Activated CD4-positive, CD25-positive, alpha-beta regulatory T cell treated with anti-CD3 and anti-CD28 coated beads, Interleukin-2, amount 50 U/mL, for 24 hours (primary cell): ENCODE measurements at places on chromosomes 1 and 21.

DNA sequence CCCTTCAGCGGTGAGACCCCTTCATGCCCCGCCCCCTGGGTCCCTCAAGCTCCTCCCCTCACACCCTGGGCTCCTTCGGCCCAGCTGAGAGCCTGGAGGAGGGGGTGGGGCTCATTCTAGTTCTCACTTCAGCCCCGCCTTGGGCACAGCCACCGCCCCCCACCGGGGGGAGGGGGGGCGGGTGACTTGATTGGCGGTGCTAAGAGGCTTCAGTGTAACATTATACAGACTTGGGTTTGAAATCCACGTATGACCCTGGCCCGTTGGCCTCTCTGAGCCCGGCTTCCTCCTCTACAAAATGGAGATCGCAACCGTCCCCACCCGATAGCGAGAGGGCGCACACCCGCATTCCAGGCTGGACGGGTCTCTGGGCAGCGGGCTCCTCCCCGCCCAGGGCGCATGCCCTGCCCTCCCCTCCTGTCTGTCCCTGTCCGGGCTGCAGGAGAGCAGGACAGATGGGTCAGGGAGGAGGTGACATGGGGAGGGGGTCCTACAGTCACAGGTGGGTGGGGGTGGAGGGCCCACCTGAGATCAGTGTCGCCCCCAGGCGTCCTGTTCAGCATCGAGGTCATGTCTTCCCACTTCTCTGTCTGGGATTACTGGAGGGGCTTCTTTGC is 5.1 kb downstream of the CLCNKB start:
- ATAC-seq = peak; percentile 29

GRCh38 chr1:150386592-150386991 is 22.6 kb downstream of the RPRD2 start:
- no peak for ATAC-seq

GRCh38 chr1:9684801-9685200 is 33.3 kb downstream of the PIK3CD start:
- ATAC-seq = no peak

DNA sequence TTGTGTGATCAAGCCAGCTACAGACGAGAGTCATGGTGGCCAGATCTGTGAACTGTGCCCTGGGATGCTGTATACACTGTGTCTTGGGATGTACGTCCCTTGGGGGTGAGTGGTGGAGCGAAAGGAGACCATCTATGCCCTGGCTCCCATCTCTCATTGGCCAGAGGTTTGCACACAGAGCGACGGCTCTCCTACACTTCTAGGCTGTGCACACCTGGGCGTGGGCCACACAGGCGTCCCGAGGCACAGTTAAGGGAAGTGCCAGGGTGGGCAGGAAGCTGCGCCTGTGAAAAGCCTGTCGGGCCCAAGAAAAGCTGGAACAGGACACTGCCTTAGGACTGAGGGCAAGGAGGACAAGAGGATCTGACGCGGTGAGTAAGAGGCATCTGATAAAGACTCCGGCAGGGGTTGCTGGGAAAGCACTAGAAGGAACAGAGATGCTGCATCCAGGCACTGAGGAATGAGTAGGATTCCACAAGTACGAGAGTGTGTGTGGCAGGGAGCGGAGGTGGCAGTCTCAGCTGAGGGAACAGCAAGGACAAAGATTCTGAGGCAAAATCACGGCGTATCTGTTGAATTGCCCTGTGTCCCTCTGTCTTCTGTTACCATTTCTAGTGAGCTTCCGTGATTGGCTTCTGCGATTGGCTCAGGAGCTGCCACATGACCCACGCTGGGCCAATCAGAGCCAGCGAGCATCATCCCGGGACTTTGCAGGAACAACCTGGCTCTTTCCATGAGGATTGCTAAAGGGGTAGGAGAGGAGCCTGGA is 67.9 kb upstream of the ZBTB40 start:
- ATAC-seq = no peak

DNA sequence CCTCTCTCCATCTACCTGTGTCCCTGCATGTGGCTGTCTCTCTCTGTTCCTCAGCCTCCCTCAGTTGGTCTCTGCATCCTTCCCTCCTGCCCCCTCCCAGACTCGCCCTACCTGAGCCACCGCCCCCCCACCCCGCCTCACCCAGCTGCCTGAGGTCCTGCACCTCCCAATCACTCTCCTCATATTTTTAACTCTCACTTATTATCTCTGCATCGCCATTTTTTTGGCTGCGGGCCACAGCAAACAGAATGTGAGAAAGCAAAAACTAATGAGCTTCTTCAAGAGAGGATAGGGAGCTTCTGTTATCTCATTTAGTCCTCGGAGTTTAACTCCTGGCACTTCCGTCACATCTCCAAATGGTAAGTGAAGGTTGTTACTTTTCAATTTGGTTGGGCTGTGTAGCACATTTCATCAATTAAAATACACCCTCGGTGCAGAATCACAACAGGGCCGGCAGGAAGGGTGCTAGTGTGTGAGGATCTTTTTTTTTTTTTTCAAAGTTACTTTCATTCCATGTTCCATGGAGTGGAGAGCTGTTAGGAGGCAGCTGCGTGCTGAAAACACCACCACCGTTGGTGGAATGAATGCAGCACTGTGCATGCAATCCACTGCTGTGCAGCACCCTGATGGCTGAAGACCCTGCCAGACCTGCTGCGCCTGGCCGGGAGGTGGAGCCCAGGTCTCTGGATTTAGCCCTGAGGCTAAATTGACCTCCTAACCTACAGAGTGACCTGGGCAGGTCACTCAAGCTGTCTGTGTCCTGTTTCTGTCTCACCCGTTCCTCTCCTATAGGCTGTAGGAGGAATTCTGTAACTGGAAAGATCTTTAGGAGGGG is 157.2 kb upstream of the NFIA start:
- ATAC-seq = no peak

GRCh38 chr1:160704250-160704649 is 7.4 kb downstream of the CD48 start:
- no peak for ATAC-seq

- no peak for ATAC-seq
Measured at GRCh38 chr1:47709019-47709871, 271.4 kb downstream of the FOXD2 start.

GRCh38 chr1:24362982-24363614 is 43.9 kb downstream of the GRHL3 start:
- no peak for ATAC-seq

DNA sequence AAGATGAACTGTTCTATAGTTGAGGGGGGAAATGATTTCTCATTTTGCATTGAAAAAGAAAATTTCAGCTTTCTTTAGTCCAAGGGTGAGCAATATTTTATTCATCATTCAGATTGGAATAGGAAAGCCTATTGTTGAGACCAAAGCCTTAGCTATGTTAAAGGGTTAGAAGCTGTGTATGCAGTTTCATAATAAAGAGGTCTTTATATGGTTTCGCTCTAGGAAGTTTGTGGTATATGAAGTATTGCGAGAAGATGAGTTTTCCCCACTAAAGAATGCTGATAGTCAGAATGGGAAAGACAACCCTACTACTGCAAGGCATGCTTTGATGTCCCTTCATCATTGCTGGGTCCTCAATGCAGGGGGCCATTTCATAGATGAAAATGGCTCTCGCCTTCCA is 28.6 kb downstream of the UAP1 start:
- no peak for ATAC-seq

DNA sequence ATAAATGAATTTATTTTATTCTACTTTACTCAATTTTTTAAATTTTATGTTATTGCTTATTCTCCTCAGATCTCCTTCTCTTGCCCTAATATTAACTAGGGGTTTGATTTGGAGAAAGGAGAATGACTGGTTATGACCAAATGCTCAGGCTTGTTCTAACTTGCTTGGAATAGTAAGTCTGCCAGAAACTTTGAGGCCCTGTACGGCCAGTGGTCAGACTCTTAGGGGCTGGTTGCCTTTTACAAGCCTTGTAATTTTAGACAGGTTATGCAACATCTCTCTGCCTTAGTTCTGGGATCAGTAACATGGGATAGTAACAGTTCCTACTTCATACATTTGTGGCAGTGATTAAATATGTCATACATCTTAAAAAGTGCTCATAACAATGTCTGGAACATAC is 279.5 kb downstream of the DUSP10 start:
- ATAC-seq = no peak

DNA sequence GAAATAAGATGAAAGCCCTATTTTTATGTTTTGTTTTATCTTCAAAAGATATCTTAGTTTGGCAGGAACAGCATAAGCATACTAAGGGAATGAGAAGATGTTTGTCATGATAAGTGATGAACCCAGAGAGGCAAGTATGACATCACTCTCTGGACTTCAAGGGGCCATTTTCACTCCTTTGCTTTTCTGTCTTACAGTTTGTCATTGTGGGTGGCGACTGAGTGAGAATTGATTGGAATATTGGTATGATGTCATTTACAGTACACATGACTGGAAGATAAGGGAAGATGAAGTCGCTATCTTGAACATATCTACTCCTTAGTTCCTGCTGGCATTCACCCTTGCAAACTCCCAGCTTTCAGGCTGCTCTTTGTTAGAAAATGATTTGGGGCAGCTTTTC is 258.1 kb upstream of the RAB4A start:
- ATAC-seq = no peak

DNA sequence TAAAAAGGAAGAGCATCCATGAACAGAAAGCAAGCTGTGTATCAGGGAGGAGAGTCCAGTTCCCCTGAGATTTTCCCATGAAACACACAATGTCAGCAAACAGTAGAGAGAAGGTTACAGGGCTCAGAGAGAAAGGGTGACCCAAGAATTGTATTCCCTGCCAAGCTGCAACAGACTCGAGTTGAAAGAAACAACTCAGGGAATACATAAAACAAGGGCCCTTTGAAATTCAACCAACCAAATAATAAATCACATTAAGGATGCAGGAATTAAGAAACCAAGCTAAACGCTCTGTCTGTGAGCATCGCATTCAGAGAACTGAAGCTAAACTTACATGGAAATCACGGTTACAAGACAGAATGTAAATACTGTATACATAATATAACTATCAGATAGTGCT is 20.2 kb downstream of the S100A16 start:
- ATAC-seq = no peak

- no peak for ATAC-seq
Measured at GRCh38 chr1:29471487-29472313, 235.4 kb downstream of the PTPRU start.

DNA sequence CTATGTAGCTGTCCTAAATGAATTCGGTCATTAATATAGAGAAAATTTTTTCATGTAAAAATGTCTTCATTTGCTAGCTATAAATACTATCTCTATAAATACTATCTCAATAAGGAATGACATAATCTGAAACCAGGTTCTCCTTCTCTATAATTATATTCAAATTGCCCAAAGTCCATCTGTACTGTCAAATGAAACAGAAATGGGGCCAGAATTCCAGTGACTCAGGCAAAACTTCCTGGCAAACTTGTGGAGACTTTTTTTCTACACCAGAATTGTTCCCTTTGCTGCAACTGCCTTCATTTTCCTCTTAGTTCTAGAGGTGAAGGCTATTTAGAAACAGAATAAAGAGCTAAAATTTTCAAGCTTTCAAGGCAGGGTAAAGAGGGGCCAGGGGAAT is 152.5 kb downstream of the KCNH1 start:
- no peak for ATAC-seq

GRCh38 chr1:207954104-207954503 is 43.2 kb upstream of the CD34 start:
- ATAC-seq = no peak

DNA sequence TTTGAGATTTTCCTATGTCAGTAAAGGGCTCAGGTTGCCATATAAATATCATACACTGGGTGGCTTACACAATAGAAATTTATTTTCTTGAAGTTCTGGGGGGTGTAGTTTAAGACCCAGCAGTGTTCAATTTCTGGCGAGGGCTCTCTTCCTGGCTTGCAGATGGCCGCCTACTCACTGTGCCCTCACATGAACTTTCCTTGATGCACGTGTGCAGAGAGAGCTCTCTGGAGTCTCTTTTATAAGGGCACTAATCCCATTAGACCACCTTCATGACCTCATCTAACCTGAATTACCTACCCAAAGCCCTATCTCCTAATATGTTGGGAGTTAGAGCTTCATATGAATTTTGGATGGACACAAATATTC is 21.1 kb downstream of the TMEM51 start:
- no peak for ATAC-seq

GRCh38 chr1:182260516-182260915 is 131.1 kb downstream of the GLUL start:
- ATAC-seq = no peak

DNA sequence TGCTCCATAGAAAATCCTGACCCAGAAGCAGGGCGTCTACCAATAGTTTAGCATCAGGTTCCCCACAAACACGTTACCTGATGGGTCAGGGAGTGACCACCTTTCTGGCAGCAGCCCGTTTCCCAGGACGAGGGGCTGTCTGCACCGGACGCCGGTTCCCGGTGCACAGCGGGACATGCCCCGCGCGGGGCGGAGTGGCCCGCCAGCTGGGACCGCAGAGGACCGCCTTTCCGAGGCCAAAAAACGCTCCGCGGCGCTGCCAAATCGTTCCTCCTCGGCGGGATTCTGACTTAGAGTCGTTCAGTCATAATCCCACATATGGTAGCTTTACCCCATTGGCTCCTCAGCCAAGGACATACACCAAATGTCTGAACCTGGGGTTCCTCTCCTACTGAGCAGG is 126.1 kb downstream of the LIPI start:
- no peak for ATAC-seq

- no peak for ATAC-seq
Measured at GRCh38 chr1:91821126-91821868, 64.7 kb downstream of the TGFBR3 start.

- no peak for ATAC-seq
Measured at GRCh38 chr1:158124034-158124433, 56.7 kb upstream of the CD1D start.

- ATAC-seq = no peak
Measured at GRCh38 chr1:38418195-38419030, 371.8 kb upstream of the POU3F1 start.

DNA sequence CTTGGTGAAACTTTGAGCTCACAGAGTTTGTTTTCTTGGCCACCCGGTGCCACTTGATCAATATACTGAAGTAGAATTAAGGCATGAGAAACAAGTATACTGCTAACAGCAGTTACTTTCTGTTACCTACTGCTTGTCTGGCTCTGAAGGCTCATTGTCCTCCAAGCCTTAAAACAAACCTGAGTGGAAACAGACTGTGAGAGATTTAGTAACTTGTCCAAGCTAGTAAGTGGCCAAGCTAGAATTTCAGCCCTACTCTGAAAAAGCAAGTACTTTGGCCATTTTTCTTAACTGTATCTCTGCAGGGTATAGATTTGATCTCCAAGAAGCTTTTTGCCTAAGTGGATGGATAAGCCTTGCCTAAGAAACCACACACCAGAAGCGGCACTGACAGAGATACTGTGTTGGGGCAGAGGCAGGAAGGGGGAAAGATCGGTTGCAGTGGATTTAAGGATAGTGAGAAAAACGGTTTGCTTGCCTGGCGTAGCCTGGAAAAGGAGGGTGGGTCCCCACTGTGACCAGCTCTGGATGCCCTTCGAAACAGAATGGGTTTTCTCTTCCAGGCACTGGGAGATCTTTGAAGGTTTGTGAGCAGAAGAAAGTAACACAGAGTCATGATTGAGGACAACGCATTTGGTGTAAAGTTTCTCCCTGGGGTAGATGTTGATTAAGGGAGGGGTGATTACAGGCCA is 2.1 kb upstream of the MACO1 start:
- ATAC-seq = no peak

- ATAC-seq = peak; percentile 71
Measured at GRCh38 chr1:153775458-153776327, 486 bp downstream of the SLC27A3 start.
